ENCODE measurements at places on chromosomes 6 and 20. TPM values are rescaled to one million over a fixed set of nuclear protein-coding genes. Genes with fewer than 3 reads are reported as not detected.

DNA sequence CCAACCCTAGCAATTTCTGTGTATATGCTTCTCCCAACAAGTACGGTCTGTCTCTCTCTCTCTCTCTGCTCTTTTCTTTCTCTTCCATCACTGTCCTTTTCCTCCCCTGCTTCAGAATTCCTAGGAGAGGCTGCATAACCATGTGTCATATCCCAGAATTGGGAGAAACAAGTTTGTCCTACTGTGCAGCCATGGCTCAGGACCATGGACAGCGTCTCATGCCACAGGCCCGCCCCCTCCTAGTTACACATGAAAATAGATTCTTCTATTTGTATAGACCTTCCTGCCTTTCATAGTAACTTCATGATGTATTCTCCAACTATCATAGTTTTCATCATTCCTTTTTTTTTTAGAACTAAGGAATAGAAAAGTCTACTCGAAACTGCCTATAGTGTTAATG is 98.0 kb downstream of the FNDC1 start:
- no peak overlapping the region for H3K27ac ChIP-seq
- no peaks in the 10 kb centered on the region for H3K36me3 ChIP-seq
- H3K4me1 ChIP-seq, result no peaks in the 10 kb centered on the region
- H3K27me3 ChIP-seq, result no peaks in the 10 kb centered on the region

- H3K36me3 ChIP-seq, result no peaks in the 10 kb centered on the region
- H3K27me3 ChIP-seq, result no peaks in the 10 kb centered on the region
- DNase-seq, result no peak
- no peak overlapping the region for H3K27ac ChIP-seq
Observed at GRCh38 chr20:24751551-24751950, 197.5 kb upstream of the CST7 start.

DNA sequence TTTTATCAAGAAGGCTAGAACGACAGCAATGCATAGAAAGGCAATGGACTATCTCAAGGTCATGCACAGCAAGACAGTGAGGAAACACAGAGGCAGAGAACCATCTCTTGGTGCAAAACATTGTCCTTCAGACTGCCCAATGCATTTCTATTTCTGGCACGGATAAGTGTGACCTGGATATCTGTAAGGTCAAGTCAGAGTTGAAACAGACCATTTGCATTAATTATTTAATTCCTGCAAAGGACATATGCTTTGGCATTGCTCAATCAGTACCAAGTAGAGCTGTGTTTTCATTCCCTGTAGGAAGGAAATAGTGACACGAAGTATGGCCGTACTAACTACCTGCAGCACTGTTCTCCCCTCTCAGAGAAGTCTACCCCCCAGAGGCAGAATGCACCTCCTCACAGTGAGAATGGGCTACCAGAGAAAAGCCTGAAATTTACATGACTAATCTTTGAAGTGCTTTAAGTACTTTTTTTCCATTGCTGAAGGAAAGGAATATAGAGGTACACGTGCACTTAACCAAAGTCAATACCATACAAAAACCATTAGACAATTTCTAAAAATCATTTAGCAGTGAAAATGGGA is 32.1 kb upstream of the GSTA4 start:
- no peak for DNase-seq
- H3K36me3 ChIP-seq, result peaks cover 2% of the 10 kb centered on the region
- H3K4me1 ChIP-seq, result no peaks in the 10 kb centered on the region
- no peaks in the 10 kb centered on the region for H3K27me3 ChIP-seq
- no peak overlapping the region for H3K27ac ChIP-seq
- no peak overlapping the region for H3K4me3 ChIP-seq

- H3K27ac ChIP-seq, result no peak overlapping the region
- no peak overlapping the region for H3K4me3 ChIP-seq
- DNase-seq, result no peak
- H3K4me1 ChIP-seq, result no peaks in the 10 kb centered on the region
- H3K27me3 ChIP-seq, result no peaks in the 10 kb centered on the region
Observed at GRCh38 chr20:14449323-14449722, 111.9 kb upstream of the FLRT3 start.

- no peak within 1 kb of the TSS for H3K27ac ChIP-seq
- H3K27me3 ChIP-seq, result no peaks in the 10 kb centered on the region
- no peaks in the 10 kb centered on the region for H3K36me3 ChIP-seq
Observed at GRCh38 chr20:33167859-33168258, at the start of gene BPIFA2. Gene BPIFA2 (plus strand): TSS chr20:33168159. CDS start chr20:33169146, 987 bp downstream.

- no peak overlapping the region for H3K27ac ChIP-seq
- DNase-seq, result no peak
- H3K4me3 ChIP-seq, result no peak overlapping the region
- H3K27me3 ChIP-seq, result no peaks in the 10 kb centered on the region
- H3K36me3 ChIP-seq, result no peaks in the 10 kb centered on the region
Observed at GRCh38 chr6:163192591-163192990, 221.9 kb upstream of the QKI start.

DNA sequence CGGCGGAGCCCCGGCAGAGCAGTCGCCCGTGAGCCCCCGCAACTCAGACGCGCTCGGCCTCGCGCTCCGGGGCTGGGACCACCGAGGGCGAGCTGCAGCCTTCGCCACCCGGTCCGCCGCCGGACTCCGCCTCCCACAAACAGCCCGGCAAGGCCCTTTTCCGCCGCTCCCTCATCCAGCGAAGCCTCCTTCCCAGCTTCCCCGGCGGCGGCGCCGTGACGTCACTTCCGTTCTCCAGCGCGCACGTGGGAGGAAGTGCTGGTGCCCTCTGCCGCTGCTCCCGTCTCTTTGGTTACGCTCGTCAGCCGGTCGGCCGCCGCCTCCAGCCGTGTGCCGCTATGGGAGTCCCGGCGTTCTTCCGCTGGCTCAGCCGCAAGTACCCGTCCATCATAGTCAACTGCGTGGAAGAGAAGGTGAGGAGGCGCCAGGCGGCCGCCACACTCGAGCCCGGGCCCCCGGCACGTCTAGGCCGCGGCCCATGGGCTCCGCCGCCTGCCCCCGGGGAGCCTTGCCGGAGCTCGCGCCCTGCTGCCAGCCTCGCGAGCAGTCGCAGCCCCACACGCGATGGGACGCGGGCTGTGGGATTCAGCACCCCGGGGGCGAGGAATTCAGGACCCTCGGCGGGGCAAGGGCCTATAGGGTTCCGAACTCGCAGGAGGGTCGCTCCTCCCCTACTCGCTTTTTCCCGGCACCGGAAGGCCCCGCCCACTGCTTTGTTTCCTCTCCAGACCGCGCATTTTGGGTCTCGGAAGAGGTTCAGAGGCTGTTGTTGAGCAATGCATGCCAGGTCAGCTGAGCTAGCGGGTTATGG is at the start of gene XRN2:
TSS of gene XRN2 (plus strand) at position 271 of the 811 bp plus-strand sequence. CDS start at position 339, 68 bp downstream.
- no peaks in the 10 kb centered on the region for H3K27me3 ChIP-seq
- no peaks in the 10 kb centered on the region for H3K36me3 ChIP-seq
- peak within 1 kb of the TSS; percentile 97 for H3K4me3 ChIP-seq
- peaks cover 2% of the 10 kb centered on the region for H3K4me1 ChIP-seq
- peak; percentile 96 for DNase-seq
- H3K27ac ChIP-seq, result peak within 1 kb of the TSS; percentile 94

- peaks cover 4% of the 10 kb centered on the region for H3K4me1 ChIP-seq
- no peak overlapping the region for H3K4me3 ChIP-seq
- no peak overlapping the region for H3K27ac ChIP-seq
- H3K36me3 ChIP-seq, result no peaks in the 10 kb centered on the region
- no peak for DNase-seq
Observed at GRCh38 chr6:21899708-21900107, 306.2 kb downstream of the SOX4 start.

GRCh38 chr6:52519618-52520017 is 57.2 kb downstream of the TRAM2 start:
- H3K27ac ChIP-seq, result no peak overlapping the region
- no peaks in the 10 kb centered on the region for H3K36me3 ChIP-seq
- no peak for DNase-seq
- no peak overlapping the region for H3K4me3 ChIP-seq
- no peaks in the 10 kb centered on the region for H3K27me3 ChIP-seq
- H3K4me1 ChIP-seq, result peaks cover 22% of the 10 kb centered on the region

- peaks cover 2% of the 10 kb centered on the region for H3K4me1 ChIP-seq
- DNase-seq, result no peak
- H3K36me3 ChIP-seq, result no peaks in the 10 kb centered on the region
- H3K27me3 ChIP-seq, result no peaks in the 10 kb centered on the region
Observed at GRCh38 chr6:30820193-30820592, 64.1 kb upstream of the DDR1 start.

DNA sequence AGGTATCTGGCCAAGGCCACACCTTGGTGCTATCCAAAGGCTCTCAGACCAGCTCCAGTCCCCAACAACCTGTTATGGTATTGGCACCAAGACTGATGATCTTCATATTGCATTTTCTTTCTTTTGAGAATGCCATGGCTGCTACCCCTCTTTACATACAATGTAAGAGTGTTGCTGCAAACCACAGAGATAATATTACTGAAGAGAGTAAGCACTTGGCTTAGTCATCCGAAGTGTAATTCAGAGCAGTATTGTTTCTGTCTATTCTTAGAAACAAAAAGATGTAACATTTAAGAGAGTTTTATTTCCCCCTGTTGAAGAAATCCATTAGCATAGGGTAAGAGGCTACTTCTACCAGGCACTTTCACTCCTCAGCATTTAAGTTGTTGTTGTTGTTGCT is 212.5 kb downstream of the C6orf118 start:
- no peaks in the 10 kb centered on the region for H3K36me3 ChIP-seq
- no peak overlapping the region for H3K4me3 ChIP-seq
- no peaks in the 10 kb centered on the region for H3K27me3 ChIP-seq

DNA sequence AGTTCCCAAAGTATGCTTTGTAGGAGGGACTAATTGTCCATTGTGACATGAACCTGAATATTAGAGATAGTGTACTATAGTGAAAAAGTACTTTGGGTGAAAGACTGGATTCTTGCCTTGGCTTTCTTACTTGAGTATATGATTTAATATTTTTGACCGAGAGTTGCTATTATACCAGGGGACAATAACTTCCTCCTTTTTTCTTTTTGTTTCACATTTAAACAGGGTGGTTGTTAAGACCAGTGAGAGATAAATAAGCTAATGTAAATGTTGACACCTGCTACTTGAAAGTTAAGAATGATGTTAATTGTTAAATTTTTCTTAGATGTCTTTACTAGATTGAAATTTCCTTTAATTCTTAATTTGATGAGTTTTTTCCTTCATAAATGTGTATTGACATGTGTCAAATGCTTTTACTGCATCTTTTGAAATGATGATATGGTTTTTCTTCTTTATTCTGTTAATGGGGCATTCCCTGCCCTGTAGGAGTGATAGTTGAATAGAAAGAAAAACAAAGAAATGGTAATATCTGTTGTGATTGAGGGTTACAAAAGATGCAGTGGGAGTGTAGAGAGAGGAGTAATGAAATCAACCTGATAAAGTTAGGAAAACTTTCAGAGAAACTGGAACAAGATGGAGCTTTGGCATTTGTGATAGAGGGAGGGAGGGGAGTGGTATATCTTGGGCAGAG is 48.4 kb downstream of the ZFAND3 start:
- no peak overlapping the region for H3K27ac ChIP-seq
- no peak overlapping the region for H3K4me3 ChIP-seq
- peaks cover 4% of the 10 kb centered on the region for H3K4me1 ChIP-seq
- H3K36me3 ChIP-seq, result no peaks in the 10 kb centered on the region
- DNase-seq, result no peak

DNA sequence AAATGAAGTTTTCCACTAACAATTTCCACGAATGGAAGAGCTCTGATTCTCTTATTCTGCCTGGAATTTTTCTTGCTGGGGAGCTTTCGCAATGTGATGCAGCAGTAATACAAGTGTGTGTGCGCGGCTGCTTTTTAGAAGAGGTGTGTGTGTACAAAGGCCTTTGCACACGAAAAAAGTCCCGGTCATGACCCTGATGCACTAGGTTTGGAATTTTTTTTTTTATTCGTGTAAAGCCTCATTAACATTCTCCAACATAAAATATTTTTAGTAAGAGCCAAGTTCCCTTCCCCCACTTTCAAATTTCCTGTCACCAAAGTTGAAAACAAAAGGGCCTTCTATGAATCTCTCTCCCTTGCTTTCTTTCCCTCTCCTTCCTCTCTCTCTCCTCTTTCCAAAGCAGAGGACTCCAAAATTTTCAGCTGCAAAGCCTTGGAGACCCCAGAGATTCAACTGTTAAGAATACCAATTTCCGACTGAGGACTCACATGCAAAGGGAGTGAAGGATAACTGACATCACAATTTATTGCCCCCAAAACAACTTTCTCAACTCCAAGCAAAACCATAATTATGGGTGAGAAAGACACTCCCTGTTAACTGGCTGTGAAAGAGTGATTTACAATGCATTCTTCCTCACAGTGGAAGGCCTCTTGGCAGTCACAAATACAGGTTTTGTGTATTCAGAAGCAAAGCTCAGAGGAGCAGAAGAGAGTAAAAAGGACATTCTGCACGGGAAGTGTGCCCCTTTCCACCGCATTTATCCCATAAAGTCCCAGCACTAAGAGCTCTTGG is 421.2 kb upstream of the JARID2 start:
- H3K27me3 ChIP-seq, result no peaks in the 10 kb centered on the region
- no peak for DNase-seq
- no peaks in the 10 kb centered on the region for H3K4me1 ChIP-seq
- no peaks in the 10 kb centered on the region for H3K36me3 ChIP-seq
- H3K4me3 ChIP-seq, result no peak overlapping the region

DNA sequence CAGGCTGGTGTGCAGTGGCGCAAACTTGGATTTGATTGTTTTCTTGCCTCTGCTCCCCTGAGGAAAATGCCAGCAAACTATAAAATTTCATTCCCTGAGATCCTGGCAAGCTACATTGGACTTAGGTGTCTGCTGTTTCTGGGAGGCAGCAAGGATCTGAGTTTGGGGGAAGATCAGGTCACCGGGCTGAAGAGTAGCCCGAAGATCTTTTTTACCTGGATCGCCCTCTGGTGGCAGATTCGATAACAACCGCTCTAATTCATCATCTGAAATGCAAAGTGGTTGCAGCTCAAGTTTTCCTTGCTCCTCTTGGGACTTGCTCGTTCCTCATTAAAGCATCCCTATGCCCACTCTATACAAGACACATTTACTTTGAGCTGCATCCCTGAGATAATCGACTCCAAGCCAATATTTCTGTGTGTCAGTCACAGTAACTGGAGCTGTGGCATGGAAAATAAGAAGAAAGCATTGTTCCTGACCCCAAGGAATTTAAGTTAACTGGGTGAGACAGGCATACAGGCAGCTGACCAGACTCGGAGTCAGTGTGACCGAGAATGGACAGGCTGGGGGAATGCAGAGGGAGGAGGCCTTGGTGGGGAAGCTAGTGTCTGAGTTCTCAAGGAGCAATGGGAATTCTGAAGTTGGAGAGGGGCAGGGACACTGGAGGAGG is 131.8 kb upstream of the PROKR2 start:
- DNase-seq, result no peak
- H3K36me3 ChIP-seq, result no peaks in the 10 kb centered on the region
- H3K27ac ChIP-seq, result no peak overlapping the region
- H3K4me1 ChIP-seq, result no peaks in the 10 kb centered on the region

The FAM135A gene
- 34.1 TPM for total RNA-seq

The HM13 gene
- total RNA-seq, result 158 TPM

The NR2E1 gene
- total RNA-seq, result not detected

The HLA-DPB1 gene
- 36.7 TPM for total RNA-seq

The CST3 gene
- total RNA-seq, result 588 TPM

The NKX2-2 gene
- not detected for total RNA-seq

The TRIM39 gene
- 15.1 TPM for total RNA-seq

The COL20A1 gene
- not detected for total RNA-seq

Data from ovary (tissue), 10 donors.